H7 (cell line): ENCODE measurements at places on chromosomes 5 and 9.

DNA sequence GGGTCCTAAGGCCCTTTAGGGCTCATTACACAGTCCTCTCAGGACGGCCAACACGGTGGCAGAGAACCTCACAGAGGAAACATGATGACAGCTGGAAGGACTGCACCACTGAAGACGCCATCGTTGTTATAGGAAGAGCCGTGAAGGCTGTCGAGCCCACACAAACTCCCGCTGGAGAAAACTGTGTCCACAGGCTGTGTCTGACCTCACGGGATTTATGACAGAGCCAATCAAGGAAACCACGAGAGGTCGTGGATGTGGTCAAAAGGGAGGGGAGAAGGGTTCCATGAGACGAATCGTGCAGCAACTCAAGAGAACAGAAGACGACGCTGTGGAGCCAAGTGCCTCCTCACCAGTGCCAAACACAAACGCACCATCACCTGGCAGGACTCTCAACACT, 12.2 kb downstream of the QSOX2 start:
- no peak for DNase-seq

DNA sequence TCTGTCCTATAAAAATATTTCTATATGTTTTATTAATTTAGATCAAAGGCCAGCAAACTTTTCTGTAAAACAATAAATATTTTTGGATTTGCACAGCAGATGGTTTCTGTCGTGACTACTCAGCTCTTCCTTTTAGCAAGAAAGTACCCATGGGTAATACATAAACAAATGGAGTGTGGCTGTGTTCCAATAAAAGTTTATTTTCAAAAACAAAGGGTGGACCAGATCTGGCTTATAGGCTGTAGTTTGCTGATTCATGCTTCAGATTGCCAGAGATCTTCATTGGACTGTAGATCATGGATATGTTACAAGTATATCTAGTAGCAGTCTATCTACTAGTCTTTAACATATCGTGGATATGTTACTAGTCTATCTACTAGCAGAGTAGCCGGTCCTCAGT, 590.5 kb downstream of the CSNK1G3 start:
- no peak for DNase-seq

DNA sequence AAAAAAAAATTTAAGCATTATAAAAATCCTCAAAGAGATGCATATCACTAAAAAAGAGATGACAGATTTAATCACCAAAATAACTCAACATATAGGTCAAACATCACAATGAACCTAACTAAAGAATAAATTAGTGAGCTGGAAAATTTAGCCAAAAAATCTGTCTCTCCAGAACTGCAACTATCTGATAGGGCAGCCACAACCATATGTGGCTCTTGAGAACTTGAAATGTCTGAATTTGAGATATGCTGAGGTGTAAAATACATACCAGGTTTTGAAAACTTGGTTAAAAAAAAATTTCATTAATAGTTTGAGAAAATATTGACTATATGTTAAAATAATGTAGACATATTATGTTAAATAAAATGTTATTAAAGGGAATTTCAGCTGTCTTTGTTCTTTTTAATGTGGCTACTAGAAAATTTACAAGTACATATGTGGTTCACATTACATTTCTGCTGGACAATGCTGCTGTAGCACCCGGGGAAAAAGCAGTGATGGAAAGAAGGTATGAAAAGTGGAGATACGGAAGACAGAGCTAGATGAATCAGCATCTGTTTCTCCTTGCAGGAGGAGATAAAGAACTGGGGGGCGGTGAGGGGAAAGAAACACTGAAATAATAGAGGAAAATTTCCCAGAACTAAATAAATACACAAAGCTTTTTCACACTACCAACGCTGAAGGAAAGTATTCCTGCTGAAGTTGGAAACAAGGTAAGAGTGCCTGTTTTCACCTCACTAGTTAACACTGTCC, 66.1 kb downstream of the DCP2 start:
- no peak for DNase-seq

DNA sequence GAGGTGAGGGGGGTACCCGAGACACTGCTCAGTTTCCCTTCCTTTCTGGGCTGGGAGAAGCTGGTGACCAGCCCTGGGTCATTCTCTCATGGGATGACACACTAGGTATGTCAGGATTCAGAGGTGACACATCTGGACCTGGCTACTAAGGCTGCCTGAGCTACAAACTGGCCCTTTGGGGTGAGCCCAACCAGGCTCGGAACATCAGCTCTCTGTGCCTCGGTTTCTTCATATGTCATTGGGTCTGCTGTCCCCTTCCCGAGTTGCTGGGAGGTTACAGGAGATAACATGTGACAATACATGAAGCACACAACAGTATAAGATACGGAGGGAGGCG, 11.8 kb downstream of the CARD19 start:
- no peak for DNase-seq

- no peak for DNase-seq
Observed at GRCh38 chr9:33437898-33438297, 9.5 kb downstream of the AQP3 start.

DNA sequence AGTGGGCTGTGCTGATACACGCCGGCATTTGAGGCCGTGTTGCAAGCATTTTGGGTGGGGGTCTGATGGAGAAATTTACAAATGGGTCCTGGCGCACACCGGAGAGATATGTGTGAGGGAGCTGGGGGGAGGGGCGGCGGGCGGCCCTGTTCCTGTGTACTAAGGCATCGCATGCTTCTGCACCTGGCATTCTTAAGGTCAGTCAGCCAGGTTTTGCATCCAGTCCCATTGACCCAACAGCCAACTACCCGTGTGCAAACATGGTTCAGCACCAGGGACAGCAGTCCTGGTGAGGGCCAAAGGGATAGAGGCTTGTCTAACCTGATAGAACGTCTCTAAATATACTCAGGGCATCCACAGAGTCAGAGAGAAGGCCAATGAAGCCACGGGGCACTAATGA, 839 bp downstream of the GABRG2 start:
- peak; percentile 55 for DNase-seq

GRCh38 chr5:14316471-14316870, 173.3 kb downstream of the TRIO start:
- no peak for DNase-seq

GRCh38 chr5:42626462-42626861, 130.2 kb upstream of the CCDC152 start:
- no peak for DNase-seq

- DNase-seq, result no peak
Observed at GRCh38 chr5:78706381-78706780, 57.8 kb upstream of the LHFPL2 start.

DNA sequence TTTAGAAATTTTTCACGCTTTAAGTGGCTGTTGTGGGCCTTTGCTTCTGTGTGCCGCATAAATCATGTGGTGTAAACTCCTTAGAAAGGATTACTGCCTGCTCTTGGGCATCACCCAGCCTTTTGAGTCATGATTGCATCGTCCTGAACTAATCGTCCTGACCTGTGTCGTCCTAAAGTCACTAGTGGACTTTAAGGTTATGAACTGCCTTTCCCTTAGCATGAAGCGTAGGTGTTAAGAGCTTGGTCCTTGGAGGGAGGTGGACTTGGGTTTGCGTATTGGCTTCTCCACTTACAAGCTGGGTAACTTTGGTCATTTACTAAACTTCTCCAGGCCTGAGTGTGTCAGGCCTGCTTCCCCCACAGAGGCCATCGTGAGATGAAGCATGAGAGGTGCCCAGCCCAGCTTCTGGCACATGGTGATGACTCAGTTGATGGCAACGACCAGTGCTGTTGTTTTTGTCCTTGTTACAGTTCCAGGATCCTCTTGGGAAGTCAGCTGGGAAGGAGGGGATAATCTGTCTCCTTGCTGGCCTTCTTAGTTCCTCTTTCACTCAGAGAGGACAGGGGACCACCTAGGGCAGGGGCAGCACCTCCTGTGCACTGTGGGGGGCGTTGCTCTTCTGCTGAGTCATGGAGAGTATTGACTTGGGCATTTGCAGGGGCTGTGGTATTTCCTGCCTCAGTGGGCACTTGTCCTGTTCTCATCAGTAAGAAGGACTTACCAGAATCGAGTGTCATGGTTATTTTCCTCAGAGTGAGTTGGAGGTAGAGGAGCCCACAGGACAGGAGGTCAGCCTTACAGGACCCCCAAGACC, 54.2 kb upstream of the NCS1 start:
- peak; percentile 30 for DNase-seq

GRCh38 chr9:128625391-128626146, 31.1 kb downstream of the DYNC2I2 start:
- DNase-seq, result peak; percentile 67

GRCh38 chr5:167123126-167123525, 1168.3 kb upstream of the WWC1 start:
- DNase-seq, result no peak

DNA sequence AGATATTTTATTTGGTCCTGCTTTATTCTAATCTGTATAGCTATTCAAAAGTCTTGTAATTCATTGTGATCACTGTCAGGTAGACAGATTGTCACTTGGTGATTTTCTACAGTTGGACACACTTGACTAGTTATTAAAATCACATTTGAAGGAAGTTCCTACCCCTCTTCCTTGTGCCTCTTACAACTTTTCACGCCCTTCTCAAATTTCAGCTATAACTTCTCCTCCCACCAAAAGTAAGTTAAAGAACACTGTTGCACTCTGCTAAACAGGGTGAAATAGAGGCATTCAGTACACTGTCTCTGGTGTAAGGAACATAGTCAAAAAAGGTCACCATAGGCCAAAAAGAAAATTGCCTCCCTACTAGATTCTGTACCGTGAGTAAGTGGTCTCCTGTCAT, 142.1 kb upstream of the POU5F2 start:
- no peak for DNase-seq

DNA sequence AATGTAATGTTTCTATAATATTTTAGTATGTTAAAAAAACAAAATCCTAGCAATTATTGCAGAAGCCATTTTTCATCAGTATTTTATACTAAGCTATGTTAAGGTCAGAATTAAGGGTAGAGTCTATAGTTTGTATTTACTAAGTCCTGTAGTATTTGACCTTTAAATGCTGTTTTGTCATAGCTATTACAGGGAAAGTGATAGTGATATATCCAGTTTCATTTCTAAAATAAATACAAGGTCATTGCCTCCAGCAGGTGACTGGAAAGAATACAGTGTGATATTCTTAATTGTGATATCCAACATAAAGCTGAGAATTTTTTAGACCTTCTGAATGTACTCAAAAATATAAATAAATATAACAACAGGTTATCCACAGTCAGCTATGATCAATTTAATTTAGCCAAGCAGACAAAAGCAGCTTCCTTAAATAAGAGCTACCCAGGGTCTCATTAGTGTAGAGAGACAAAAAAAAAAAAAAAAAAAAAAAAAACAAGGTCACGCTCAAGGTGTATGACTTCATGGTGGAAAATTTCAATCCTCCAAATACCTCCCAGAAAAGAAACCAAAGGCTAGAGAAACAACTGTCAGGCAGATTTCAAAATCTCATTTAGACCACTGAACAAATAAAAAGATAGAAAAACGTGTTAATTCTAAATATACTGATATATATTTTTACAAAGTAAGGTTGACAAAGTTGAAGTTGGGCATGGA, 278.7 kb downstream of the HCN1 start:
- no peak for DNase-seq

GRCh38 chr5:43409809-43410271, 2.4 kb downstream of the CCL28 start:
- DNase-seq, result no peak

DNA sequence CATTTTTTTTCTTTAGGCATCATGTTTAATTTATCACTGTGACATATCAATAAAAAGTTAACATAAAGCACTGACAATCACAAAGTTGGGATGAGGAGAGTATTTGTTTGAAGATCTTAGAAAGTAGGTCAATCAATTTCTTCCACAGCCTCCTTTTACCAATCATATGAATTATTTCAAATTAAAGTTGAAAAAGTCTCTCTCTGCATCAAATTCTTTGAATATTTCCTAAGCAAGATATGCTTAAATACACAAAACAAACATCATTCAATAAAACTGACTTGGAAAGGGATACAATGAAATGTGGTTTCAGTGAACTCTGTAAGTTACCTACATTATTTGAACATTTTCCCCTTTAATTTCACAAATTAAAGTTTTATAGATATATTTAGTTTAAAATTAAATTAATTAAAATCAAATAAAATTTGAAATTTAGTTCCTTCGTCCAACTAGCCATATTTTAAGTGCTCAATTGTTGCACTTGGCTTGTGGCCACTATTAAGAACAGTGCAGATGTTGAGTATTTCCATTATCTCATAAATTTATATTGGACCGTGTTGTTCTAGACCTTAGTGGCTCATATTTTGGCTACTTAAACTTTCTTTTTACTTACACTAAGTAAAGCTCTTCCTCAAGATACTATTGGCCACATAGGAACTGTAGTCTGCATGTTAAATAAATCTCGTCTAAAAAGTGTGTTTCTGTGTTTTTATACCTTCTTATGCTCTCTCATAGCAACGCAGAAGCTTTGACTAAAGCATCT, 949.7 kb upstream of the NUDT12 start:
- DNase-seq, result no peak

- DNase-seq, result no peak
Observed at GRCh38 chr5:33539212-33539611, 98.4 kb downstream of the TARS1 start.

GRCh38 chr9:8842402-8843193, 1043.0 kb upstream of the DMAC1 start:
- DNase-seq, result no peak

DNA sequence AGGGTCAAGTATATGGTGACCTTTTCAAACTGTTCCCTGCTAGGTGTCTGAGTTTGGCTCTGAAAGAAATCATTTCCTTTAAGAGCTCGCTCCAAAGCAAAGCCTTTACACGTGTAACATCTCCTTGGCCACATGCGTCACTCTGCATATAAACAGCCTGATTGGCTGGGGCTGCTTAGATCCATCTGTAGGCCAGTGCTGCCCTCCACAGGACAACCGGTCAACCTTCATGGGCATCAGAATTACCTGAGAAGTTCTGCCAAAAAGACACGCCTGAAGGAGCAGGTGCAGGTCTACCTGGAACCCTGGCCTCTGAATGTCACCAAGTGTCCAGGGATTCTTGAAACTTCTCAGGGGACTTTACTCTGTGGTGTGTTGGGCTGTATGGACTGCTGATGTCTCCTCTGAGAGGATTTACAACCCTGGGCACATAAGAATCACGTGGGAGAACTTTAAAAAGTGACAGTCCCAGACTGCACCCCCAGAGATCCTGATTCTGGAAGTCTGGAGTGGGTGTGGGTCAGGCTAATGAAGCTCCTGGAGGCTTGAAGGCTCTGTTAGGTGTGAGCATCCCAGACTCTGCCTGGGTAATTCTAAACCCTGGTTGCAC, 497.6 kb downstream of the GADD45G start:
- peak; percentile 89 for DNase-seq

GRCh38 chr5:21125238-21125983, 1137.4 kb upstream of the CDH18 start:
- no peak for DNase-seq

DNA sequence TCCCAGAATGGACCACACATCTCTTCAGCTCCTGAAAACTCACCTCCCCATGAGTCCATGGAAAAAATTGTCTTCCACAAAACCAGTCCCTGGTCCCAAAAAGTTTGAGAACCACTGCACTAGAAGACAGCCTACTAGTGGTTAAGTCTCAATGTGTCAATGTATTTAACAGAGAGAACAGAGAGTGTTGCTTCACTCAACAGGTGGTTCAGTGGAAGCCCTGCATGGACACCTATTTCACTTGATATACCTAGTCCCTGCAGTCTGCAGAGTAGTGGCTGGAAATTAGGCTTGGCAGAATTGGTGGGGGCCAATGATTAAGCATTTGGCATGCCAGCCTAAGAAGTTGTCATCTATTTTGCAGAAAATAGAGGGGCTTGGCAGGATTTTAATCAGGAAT, 23.0 kb downstream of the IL7R start:
- no peak for DNase-seq
